Left colon (tissue), 2 donors: ENCODE measurements at places on chromosomes 2 and 18. TPM values are rescaled to one million over a fixed set of nuclear protein-coding genes. Genes with fewer than 3 reads are reported as not detected.

GRCh38 chr2:9984871-9985480, 33.5 kb downstream of the GRHL1 start:
- DNase-seq, result no peak

DNA sequence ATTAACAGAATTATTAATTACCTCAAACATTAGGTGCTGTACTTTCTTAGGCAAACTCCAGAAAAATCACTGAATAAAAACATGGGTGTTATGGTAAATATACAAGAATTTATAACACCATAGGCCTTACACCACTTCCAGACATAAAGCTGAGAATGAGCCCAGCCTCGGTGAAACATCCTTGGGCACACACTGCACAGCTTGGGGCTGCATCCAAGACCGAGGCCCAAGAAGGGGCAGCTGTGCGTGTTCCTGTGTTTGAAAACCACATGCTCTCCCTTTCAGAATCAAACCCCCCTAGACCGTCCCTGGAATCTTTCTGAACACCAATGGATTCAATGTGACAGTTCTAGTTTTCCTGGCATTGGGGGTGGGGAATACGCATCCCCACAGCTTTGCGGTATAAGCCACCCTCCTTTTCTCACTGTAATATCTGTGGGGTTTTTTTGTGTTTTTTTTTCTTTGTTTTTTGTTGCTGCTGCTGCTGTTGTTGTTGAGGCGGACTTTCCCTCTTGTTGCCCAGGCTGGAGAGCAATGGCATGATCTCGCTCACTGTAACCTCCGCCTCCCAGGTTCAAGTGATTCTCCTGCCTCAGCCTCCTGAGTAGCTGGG, 12.9 kb downstream of the ERFE start:
- no peak for DNase-seq

- DNase-seq, result no peak
These were observed 113.4 kb upstream of the MCFD2 start for GRCh38 chr2:47028846-47029560.

GRCh38 chr2:151844211-151844896, 16.1 kb upstream of the ARL5A start:
- DNase-seq, result no peak

DNA sequence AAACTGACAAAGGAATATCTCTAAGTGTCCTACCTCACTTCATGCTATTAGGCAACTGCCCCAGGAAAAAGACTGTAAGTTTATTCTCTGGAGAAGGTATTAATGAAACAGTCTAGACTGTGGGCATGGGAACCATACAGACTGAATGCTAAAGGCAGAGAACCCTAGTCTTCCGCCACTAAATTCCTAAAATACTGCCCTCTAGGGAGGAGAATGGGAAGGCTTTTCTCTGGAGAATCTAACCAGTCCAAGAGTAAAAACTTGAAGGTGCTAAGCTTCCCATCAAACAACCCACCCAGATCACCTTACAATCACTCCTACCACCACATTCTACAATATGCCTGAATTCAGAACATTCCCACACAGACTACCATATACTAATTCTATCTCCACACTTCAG, 3.4 kb downstream of the SRBD1 start:
- no peak for DNase-seq

MTA3 gene
- total RNA-seq, result 47.4 TPM

ACOXL gene
- total RNA-seq, result 0.82 TPM

ZNF396 gene
- total RNA-seq, result 3.7 TPM
